Activated CD4-positive, alpha-beta T cell treated with anti-CD3 and anti-CD28 coated beads, Interleukin-2, amount 50 U/mL, for 16 hours (primary cell): ENCODE measurements at places on chromosomes 13 and 19.
A peak's percentile ranks its signal among the peaks of the same experiment; 100 is the strongest.

DNA sequence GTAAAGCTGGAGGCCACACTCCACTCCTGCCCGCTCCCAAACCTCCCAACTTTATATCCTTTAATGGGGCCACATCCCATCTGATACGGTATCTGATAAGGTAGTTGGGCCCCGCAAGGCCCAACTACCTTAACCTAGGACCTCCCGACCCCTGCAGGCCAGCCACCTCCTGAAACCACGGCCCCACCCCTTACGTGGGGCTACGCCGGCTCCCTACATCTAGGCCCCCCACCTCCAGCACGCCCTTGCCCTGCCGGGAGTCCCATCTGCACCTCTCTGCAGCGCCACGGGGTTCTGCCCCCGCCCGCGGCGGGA lies 2.2 kb downstream of the IGFLR1 start:
- DNase-seq = no peak

DNA sequence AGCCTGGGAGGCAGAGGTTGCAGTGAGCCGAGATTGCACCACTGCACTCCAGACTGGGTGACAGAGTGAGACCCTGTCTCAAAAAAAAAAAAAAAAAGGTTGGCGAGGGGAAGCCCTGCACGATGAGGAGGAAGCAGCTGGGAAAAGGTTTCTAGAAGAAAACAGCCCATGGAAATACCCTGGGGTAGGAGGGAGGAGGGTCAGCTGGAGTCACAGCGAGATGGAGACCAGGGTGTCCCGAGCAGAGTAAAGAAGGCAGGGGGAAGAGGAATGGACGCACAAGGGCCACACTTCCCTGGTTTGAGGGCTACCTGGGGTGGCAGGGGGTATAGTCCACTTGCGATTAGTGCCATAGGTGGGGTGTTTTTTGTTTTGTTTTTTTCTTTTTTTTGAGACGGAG lies 6.4 kb downstream of the KANK3 start:
- DNase-seq = no peak

- DNase-seq = no peak
These were observed 522.3 kb upstream of the NBEA start for GRCh38 chr13:34419755-34420154.

DNA sequence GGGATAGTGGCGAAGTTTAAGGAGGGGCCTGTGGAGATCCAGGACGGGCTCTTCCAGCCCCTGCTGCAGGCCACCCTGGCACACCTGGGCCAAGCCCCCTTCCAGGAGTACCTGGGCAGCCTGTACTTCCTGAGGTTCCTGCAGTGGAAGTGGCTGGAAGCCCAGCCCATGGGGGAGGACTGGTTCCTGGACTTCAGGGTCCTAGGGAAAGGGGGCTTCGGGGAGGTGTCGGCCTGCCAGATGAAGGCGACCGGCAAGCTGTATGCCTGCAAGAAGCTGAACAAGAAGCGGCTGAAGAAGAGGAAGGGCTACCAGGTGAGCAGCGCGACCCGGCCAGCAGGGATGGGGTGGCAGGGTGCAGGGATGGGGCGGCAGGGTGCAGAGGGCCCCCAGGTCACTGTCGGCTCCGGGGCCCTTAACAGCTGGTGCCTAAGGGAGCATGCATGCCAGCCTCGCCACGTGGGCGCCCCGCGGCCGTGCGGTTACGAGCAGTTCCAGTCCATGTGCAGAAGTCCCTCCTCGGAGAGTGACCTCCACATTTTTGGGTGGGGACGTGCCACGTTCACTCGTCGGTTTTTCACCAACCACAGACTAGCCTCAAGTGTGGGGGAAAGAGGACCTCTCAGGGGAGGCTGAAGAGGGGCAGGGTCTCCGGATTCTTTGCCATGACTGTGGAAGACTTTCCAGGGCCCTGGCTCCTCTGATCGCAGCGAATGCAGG lies 912 bp downstream of the GRK1 start:
- no peak for DNase-seq

DNA sequence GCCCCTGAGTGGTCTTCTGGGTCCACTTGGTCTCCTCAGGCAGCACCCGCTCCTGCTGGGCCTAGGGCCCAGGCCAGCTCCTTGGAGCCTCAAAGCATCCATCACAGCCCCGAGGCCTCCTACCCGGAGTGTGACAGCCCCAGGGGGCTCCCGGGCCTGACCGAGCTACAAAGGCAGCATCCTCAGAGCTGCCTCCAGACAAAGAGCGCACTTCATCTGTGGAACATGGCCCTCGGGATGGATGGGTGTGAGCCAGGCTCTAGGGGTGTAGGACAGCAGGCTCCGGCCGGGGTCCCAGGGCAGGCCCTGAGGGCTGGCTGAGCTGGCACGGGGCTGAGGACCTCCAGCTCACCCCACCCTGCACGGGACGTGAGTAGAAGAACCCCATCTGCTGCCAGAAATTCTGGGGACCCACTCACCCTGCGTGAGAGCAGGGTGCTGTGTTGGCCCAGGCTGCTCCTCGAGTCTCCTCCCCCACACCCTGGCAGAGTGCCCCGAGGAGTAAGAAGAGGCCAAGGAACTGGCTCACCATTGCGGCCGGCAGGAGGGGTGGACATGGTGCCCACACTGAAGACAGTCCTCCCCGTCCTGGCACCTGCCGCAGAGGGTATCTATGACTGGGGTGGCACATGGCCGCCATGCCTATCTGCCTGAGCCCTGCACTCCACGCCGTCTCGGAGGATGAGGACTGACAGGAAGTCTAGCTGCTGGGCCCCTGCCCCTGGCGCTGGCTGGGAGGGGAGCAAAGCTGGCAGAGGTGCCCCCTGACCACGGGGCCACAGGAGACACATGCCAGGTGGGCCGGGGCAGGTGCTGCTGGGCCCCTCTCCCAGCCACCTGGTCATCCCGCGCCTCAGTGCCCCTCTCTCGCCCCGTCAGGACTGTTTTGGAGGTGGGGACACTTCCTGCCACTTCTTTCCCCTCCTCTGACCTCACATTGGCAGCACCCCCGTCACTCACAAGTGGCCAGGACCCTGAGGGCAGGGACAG lies 22.3 kb downstream of the CEBPG start:
- DNase-seq = no peak

- peak; percentile 79 for DNase-seq
These were observed at the start of gene IZUMO1 for GRCh38 chr19:48746738-48747575. IZUMO1 (minus strand) TSS chr19:48746909; CDS start chr19:48745859, 1,050 bp downstream.

- DNase-seq = no peak
These were observed 8.9 kb downstream of the AP1M1 start for GRCh38 chr19:16206637-16207036.

DNA sequence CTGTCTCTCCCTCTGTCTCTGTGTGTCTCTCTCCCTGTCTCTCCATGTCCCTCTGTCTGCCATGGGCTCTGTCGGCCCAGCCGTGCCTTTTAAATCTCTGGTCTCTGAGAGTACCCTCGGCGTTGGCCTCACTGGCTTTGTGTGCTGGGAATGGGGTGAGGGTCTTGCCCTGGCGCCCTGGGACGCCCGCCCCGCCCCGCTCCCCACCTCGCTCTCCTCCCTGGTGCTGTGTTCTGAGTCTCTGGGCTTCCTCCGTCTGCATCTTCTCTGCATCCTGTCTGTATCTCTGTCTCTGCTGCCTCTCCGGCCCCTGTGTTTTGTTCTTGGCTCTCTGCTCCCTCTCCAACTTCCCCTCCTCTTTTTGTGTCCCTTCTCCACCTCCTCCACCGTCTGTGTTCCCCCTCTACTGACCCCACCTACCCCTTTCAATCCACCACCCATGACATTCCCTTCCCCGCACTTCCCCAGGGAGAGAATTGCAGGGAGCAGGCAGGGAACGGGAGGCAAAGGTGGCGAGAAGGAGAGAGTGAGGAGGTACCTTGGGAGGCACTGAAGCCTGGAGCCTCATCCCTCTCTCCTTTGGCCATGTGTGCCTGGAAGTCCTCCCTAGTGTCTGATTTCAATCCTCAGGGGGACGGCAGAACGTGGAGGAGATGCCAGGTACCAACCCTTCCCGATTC lies 4.0 kb upstream of the MEIS3 start:
- DNase-seq = no peak

GRCh38 chr13:66691149-66691548 lies 539.0 kb downstream of the PCDH9 start:
- no peak for DNase-seq
